ENCODE measurements at places on chromosomes 7 and 10.

DNA sequence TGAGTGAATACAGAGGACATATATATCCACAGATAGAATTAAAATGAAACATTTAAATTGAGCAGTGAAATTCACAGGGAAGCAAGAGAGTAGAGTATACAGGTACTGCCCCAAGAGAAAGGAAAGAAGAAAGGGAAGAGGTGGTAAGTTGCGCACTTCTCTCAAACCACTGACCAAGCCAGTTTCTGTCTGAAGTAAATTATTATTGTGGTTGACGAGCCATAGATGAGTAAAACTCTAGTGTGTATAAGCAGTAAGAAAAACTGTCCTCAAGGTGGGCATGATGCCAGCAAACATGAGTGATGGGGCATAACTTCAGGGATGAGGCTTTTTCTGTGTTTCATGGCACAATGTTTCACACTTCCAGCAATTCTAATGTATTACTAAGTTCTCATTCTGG is 4.4 kb upstream of the BET1 start:
- no peak for DNase-seq

DNA sequence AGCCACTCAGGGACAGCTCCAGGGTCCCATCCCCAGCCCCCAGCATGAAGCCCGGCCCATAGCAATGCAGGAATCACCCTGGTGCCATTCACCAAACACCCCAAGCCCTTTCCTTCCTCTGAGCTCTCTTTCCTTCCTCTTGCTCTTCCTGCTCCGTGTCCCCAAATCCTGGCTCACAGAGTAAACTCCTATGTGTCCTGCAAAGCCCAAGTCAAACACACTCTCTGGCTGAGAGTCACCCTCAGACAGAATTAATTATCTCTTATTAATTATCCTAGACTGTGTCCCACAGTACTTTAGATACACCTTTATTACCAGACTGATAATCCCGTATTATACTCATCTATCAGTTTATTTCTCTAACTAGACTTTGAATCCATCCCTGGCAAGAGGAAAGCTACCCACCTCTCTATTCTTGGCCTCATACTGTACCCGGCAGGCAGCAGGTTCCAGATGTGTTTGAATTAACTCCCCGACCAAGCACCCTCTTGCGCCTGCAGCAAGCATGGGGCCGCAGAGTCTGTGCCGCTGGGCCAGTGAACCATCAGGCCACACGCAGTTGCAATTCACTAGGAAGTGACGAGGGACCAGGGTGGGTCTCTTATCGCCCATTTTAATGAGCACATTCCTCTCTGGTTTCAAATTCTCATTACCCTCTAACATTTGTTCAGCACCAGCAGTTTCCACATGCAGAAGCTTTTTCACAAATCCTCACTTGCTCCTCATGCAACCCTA is 86.7 kb downstream of the PRKAG2 start:
- DNase-seq = no peak

DNA sequence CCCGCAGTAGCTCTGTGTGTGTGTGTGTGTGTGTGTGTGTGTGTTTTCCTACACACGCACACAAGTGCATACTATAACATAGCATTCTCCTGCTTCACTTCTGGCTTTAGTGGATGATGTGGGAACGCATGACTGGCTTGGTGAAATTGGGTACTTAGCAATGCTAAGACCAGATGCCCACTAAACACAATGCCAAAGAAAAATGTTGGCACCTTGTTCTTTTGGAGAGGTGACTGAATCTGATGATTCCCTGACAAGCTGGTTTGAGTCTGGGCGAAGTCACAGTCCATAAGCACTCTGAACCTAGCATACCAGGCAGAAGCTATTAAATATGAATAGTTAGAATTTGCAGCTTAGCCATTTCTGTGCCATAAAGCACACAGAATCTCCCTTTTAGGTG is 68.0 kb upstream of the CDCA7L start:
- no peak for DNase-seq

GRCh38 chr10:132027423-132027983 is 38.2 kb upstream of the JAKMIP3 start:
- no peak for DNase-seq

DNA sequence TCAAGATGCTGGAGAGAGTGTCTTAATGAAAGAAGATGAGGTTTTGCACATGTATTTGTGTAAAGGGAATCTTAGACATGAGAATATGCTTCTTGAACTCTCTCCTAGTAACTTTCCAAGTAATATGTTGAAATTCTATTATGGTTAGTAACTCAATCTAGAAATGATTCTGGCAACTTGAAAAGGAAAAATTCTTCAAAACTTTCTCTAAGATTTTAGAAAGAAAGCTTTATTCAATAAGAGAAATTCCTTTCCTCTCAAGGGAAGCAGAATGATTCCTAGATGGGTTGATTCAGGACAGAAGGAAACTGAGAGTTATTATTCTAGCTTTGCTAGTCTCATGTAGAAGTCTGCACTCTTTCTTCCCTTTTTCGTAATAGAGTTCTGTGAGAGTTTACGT is 364.3 kb upstream of the PLXDC2 start:
- DNase-seq = no peak

GRCh38 chr7:123115331-123115730 is 84.4 kb downstream of the SLC13A1 start:
- no peak for DNase-seq

GRCh38 chr7:8386926-8387550 is 46.4 kb upstream of the NXPH1 start:
- DNase-seq = no peak

GRCh38 chr10:78212060-78212785 is 178.6 kb downstream of the RPS24 start:
- no peak for DNase-seq

DNA sequence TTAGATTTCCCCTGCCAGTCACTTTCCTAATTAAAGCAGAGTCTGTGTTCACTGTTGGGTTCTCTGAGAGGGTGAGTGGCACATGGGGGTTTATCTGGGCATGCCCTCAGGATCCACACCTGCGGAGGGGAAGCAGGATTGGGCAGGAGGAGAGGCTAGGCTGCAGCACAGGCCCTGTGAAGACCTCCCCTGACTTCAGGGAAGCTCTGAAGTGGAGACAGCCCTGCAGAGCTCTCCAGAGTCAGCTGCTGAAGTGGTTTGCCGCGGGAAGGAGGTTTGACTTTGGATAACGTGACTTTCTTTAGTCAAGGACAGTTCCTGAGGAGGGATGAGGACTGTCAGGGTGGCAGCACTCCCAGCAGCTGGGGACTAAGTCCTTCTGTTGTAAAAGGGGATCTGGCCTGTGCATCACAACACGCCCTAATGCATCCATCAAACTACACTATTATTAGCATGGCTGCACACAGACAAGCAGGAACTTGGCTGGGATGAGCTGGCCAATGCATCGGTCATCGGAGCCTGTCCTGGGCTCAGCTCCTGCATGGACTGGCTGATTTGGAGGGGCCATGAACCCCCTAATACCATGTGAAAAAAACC is 50.9 kb upstream of the LEP start:
- no peak for DNase-seq

DNA sequence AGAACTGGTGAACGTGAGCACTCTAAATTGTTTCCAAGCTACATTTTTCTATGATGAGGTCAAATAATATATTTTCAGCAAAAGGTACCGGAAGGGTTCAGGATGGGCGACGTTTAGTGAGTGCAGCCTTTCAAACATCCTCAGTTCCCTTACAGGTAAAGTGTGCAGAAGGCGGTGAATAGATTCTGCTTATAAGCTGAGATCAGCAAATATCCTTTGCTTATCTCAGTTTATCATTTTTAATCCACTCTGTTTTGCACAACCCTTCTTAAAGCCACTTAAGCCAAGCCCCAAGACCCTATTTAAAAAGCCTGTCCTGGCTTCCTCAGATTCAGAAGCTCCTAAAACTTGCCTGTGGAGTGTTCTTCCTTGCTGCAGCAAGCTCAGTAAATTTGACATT is 103.1 kb upstream of the DGKB start:
- DNase-seq = no peak

GRCh38 chr7:131365838-131366237 is 38.2 kb downstream of the MKLN1 start:
- no peak for DNase-seq

DNA sequence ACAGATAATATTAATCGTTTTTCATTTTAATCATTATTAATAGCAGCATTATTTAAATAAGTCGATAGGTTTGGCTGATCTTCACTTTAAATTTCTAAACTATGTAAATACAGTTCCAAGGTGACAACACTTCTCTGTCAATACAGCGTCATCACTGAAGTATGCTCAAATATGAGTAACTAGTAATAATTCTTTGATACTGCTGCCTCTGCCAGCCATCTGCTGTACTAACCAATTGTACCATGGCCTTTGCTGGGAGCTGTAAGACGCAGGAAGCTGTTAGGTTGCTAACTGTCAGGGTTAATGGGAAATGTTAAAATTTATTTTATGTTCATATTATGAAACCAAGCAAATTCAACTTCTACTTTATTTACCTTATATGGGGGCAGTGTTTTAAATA is 1650.5 kb upstream of the LRRTM3 start:
- no peak for DNase-seq

DNA sequence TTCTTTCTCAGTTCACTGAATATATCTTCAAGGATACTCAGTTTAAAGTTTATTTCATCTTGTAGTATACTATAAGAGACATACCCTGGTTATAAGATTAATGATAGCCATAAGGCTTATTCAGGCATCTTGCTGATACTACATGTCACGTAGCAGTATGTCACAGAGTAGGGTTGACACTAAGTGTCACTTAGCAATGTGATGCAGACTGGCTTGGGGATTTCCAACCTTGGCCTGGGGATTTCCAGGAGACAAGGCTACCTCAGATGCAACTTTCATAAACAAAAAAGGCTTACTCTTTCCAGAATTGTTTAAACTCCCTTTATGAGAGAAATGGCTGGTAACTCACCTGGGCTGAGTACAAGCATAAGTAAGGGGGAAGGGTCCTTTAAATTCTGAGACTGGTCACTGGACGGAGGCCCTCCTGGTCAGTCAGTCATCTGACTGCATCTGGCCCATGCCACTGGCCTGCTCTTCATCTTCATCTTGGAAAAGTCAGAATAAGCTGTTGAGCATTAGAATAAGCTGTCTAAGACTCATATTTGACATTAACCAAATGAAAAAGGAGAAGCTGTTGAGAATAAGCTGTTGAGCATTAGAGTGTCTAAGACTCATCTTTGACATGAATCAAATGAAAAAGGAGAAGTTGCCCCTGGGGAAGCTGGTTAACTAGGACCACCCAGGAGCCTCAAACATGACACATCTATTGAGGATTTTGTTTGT is 9.5 kb downstream of the SLC13A1 start:
- no peak for DNase-seq

- DNase-seq = no peak
These were observed 265.0 kb upstream of the TCERG1L start for GRCh38 chr10:131576341-131577177.

DNA sequence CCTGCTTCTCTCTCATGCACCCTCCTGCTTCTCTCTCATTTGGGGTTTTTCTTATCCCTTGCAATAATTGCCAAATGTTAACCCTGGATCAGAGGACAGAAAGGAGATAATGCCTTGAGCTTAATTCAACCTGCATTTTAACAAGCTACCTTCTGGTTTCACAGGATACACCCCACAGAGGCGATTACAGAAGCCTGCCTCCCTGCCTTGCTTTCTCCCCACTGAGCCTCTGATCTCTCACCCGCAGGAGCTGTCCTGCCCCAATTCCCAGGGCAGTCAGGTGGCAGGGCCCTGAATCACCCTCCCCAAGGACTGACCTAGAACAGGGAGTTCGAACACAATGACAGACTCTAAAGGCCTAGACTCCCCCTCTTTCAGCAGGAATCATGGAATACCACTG is 959.5 kb downstream of the GRID1 start:
- DNase-seq = no peak

DNA sequence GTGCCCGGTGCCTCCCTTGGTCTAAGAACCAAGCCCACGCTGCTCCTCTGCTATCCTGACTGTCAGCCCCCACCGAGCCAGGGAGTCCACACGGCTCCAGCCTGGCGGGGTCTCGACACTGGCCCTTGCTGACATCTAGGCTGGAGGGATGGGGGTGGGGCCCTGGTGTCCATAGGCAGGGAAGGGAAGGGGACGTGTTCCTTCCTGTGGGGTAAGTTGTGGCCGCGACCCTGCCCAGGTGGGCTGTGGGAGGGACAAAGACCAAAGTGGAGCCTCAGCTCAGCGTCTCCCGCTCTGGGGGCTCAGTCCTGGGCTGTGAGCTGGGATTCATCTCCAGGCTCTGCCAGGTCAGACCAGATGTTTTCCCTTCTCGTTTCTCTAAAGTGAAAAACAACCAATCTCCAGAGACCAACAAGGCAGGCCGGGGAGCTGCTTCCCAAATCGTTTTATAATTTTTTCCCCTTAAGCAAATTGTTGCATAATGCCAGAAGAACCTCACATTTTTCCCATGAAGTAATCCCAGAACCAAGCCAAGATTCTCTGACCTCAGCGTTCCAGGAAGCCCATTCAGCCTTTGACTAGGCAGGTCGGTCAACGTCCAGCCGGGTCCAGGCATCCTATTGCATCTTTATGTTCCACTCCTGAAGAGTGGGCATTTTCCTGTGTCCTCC is 101.2 kb downstream of the RGS10 start:
- DNase-seq = no peak

- DNase-seq = no peak
These were observed 39.6 kb downstream of the COL26A1 start for GRCh38 chr7:101402081-101402779.

GRCh38 chr10:92027141-92027540 is 103.6 kb downstream of the BTAF1 start:
- no peak for DNase-seq

DNA sequence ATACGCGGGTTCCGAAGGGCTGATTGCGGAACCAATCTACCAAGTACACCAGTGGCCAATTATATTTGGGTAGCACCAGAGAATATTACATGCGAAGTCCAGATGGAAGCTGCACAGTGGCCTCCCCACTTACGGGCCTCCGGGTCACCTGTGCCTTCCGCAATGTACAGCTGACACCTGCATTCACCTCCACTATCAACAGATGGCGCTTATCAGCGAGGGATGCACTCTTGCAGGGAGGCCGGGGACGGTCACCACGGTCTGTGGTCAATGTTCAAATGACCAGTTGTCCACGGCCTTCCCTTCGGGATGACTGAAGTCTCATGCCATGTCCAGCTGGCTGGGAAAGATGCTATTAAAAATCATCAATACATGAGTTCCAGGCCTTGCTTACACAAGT is 47.6 kb downstream of the SLIT1 start:
- DNase-seq = no peak

DNA sequence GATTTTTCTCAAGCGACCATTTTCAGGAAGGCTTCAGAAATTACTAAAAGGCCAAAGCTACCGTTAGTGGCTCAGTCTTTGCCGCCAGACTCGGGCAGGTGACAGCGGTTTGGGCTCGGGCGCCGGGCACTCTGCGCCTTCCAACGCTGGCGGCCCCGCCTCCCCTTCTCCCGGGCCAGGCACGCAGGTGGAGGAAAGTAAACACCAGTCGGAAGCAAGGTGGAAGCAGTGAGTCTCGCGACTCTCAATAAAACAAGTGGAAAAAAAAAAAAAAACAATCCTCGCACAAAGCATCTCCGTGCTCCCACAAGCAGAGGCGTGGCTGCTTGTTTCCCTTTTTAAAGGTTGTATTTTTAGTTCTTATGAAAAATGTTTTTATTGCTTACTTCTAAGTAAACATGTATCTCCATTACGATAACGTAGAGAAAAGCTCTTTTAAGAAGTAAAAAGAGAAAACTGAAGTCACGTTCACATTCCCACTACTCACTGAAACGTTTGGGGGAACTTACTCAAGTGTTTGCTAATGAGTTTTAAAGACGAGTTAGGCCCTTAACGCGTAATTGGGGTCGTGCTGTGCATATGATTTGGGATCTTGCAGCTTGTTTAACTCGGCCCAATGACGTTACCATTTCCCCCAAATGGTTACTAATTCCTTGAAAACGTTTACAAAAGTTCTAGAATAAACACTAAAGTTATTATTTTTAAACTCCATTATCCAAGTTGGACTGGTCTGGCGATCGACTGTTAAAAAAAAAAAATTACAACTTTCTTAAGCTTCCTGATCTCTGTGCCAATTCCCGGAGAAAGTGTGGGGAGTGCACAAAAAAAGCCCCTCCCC is 864 bp downstream of the CDCA7L start:
- peak; percentile 8 for DNase-seq

Data from central memory CD4-positive, alpha-beta T cell (primary cell).